ENCODE measurements at places on chromosomes 1 and 21.

DNA sequence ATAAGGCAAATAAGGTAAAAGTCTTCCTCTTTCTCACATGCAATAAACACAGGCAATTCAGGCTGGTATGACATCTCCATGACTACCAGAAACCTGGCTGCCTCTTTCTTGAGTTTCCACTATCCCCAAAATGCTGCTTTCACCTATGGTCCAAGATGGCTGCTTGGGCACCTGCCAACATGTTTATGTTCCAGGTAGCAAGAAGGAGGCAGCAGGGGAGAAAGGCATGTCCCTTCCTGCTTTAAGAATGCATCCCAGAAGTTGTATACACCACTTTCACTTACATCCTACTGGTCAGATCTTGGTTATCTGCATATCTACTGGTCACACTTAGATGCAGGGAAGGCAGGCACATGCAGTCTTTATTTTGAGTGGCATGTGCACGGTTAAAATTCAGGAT, 19.4 kb upstream of the ACOT11 start:
- no peak for DNase-seq

DNA sequence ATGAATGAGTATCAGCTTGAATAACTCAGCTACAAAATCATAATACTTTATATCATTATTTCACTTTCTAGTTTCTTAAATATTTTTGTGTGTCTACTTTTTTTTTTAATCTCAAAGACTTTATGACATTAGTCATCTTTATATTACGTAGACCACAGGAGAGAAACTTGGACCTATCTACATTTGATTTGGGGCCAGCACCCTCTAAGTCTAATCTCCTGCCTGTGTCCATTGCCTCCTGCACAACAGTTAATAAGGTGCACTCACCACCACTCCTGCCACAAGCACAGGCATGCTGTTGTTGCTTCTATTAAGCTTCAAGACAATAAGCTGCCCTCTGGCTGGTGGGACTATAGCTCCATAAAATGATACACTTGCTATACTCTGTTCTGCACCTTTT, 70.4 kb downstream of the DIRAS3 start:
- no peak for DNase-seq

GRCh38 chr1:206036663-206037455, 13.2 kb upstream of the CTSE start:
- no peak for DNase-seq

DNA sequence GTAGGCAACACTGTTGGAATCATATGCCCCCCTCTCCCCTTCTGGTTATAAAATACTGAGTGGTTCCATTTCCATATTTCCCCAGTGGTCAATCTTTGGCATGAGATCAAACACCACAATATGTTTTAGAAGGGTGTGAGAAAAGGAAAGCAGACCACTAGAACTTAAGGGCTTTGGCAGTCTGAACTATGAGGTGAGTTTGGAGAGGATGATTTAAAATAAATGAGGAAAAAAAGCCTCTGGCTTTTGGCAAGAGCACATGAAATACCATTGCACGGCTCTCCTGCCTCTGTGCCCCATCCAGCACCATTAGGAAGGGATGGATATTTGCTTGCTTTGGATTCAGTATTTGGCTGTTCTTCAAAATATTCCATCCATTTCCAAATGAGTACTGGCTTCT, 339.5 kb upstream of the C1orf87 start:
- no peak for DNase-seq

DNA sequence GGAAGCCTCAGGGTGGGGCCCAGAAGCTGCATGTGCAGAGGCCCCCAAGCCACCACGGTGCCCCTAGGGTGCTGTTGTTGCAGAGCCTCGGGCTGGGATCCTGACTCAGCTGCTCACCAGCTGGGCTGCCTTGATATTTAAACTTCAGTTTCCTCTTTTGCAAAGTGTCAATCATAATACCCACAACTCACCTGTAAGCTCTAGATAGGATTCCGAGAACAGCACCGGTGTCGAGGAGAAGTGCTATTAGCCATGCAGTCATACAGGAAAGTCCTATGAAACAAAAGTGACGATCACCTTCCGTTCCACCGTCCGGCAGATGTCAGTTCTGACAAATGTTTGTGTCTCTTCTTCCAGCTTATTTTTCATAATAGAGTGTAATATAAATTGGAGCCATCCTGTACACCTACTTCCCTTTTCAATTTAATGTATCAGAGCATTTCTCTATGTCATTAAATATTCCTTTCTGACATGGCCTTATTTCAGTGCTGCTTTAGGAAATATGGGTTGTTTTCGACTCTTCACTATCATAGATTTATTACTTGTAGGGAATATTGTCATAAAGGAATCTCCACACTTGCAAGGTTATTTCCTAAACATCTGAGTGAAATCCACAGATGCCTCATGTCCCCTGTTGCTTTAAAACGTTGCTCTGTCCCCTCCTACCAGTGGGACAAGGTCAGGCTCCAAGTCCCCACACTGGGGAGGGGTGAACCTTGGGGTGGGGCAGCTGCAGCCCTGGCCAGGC, 100.8 kb downstream of the SIK1 start:
- no peak for DNase-seq

- no peak for DNase-seq
Measured at GRCh38 chr1:226964068-226964425, 24.0 kb downstream of the COQ8A start.

GRCh38 chr1:93817819-93818569, 61.0 kb downstream of the DNTTIP2 start:
- peak; percentile 10 for DNase-seq

GRCh38 chr1:154849645-154850131, 20.4 kb downstream of the KCNN3 start:
- DNase-seq, result peak; percentile 55

GRCh38 chr1:227745568-227746265, 10.5 kb downstream of the SNAP47 start:
- DNase-seq, result no peak

- DNase-seq, result no peak
Measured at GRCh38 chr1:100348549-100349144, 3.7 kb upstream of the CDC14A start.
